ENCODE measurements at places on chromosomes 5 and 9.
A peak's percentile ranks its signal among the peaks of the same experiment; 100 is the strongest.

- no peak overlapping the region for H3K4me3 ChIP-seq
- no peak overlapping the region for H3K27ac ChIP-seq
- H3K27me3 ChIP-seq, result no peaks in the 10 kb centered on the region
- H3K4me1 ChIP-seq, result peaks cover 10% of the 10 kb centered on the region
- peaks cover 30% of the 10 kb centered on the region for H3K36me3 ChIP-seq
These were observed 196.7 kb downstream of the WDR70 start for GRCh38 chr5:37575541-37576489.

DNA sequence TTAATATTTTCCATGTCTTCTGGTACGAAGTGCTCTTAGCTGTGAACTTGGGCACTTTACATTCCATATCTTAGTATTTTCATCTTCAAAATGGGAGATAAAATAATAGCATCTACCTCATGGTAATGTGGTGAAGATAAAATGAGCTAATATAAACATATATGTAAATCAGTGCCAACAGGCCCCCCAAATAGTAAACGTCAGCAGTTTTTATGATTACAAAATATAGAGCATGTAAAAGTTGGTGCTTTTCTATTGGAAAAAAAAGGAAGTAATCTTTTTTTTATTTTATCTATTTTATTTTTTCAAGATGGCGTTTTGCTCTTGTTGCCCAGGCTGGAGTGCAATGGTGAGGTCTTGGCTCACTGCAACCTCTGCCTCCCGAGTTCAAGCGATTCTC, 291.1 kb upstream of the PRDM9 start:
- H3K27ac ChIP-seq, result no peak overlapping the region
- no peaks in the 10 kb centered on the region for H3K27me3 ChIP-seq
- H3K36me3 ChIP-seq, result no peaks in the 10 kb centered on the region
- no peak overlapping the region for H3K4me3 ChIP-seq
- no peak for DNase-seq

DNA sequence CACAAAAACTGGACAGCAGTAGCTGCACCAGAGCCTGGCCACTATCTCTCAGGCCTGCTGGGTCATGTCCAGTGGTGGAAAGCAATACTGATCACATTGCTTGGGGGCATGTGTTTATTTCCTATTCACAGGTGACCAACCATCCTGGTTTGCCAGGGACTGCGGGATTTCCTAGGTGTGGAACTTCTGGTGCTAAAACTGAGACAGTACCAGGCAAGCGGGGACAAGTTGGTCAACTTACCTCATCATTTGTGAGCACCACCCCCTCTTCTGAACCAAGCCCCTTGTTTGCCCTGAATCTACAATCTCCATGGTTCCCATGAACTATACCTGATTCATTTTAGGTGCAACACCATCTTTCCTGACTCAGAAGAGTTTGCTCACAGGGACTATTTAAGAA, 81.3 kb downstream of the TNC start:
- H3K27ac ChIP-seq, result peak overlapping the region; percentile 85
- peaks cover 44% of the 10 kb centered on the region for H3K27me3 ChIP-seq
- no peak for DNase-seq
- peaks cover 13% of the 10 kb centered on the region for H3K4me1 ChIP-seq

DNA sequence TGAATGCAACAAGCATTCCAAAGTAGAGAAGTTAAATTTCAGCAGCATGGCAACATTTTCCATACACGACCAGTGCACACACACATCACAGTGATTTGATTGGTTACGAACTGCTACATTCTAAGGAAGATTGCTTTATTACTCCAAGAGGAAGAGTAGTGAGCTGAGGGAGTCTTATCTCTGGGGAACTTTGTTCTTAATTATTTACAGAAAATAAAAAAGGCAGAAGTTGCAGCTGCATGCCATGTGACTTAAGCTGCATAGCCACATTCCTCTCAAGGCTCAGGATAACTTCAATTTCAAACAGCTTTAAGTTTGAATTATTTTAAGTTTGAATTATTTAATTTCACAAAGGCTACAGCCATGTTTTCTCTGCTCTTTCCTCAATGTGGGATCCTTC, 71.6 kb upstream of the HSPB3 start:
- no peak overlapping the region for H3K4me3 ChIP-seq
- no peak overlapping the region for H3K27ac ChIP-seq

GRCh38 chr5:173296737-173297676, 31.2 kb downstream of the STC2 start:
- peaks cover 36% of the 10 kb centered on the region for H3K27me3 ChIP-seq
- no peak for DNase-seq
- H3K4me1 ChIP-seq, result peaks cover 10% of the 10 kb centered on the region
- H3K36me3 ChIP-seq, result no peaks in the 10 kb centered on the region

DNA sequence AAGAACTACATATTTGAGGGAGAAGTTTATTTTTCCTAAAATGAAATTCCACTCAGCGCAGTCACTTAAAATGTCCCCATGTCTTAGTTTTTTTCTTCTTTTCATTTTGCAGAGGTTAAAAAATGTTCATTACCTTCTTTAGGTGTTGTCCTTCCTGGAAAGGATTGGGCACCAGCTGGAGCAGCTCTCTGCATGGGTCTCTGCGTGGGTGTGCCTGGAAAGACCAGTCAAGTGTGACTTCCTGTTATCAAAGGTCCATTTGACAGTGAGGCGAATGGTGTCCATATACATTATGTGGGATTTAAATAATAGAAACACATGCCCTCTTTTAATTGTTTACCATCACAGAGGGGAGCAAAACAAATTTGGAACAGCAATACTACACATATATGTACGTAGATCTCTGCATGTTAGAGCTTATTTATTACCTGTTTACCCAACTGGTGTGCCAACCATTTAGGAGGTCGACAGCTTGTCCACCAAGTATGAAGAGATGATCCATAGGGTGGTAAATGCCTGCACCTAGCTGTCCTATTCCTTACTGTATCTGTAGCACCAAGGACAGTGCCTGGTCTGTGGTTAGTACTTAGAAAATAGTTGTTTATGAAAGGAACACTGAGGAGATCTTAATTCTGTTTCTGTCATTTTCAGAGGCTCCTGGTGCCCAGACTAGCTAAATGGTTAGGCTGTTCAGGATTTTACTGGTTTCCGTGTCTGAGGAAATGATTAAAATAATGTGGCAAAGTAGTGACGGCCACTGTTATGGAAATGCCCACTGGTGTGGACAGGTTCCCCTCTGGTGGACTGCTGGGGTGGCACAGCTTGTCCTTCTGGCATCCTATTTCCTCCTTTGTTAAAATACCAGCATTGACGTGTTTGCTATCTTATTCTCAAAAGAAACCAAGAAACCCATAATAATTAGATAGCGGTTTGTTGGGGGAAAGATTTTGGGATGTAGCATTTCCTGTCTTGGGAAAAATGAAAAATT, 200.4 kb downstream of the MAST4 start:
- no peaks in the 10 kb centered on the region for H3K36me3 ChIP-seq
- H3K27ac ChIP-seq, result no peak overlapping the region
- peaks cover 3% of the 10 kb centered on the region for H3K4me1 ChIP-seq
- H3K27me3 ChIP-seq, result peaks cover 9% of the 10 kb centered on the region
